Stimulated activated CD8-positive, alpha-beta memory T cell treated with anti-CD3 and anti-CD28 coated beads, Interleukin-4, amount 100 ng/mL, for 1 hour (primary cell): ENCODE measurements at places on chromosomes 3 and 15.
A peak's percentile ranks its signal among the peaks of the same experiment; 100 is the strongest.

DNA sequence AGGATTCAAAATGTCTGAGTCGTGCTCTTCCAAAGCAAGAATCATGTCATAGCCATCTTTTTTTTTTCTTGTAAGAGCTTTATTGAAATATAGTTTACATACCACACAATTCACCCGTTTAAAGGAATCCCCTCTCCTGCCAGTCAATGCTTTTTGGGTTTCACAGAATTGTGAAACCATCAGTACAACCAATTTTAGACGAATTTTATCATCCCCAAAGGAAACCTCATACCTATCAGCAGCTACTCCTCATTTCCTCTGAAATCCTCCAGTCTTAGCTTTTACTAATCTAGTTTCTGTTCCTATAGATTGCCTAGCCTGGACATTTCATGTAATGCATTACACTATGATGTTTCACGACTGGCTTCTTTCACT, 39.6 kb downstream of the ADIPOQ start:
- DNase-seq = no peak

- no peak for DNase-seq
These were observed 130.8 kb downstream of the ZNF621 start for GRCh38 chr3:40655551-40655950.

DNA sequence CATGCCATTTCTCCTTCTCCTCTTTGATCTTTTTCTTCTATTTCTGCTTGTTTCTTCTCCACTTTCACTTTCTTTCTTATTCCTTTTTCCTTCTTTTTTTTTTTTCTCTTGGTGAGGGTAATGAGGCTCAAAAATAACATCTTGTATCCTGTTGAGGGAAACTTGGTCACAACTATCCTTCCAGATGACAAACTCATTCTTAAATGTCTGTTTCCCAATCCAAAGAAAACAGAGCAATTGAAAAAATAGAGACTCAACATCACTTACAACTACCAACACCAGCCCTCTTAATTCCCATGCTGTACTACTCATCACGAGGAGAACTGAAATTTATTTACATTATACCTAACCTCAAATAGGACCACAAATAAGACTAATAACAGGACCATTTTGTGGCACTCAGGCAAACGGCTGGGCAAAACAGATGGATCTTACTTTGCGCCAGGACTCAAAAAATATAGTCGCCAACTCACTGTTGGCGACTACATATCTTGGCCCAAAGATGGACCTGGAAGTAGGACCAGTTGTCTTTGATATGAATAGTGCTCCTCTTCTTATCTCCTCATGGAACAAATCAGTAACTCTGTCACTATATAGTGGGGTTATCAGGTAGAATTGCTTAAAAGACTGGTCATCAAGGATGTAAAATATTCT, 343.9 kb downstream of the ZBTB20 start:
- no peak for DNase-seq

DNA sequence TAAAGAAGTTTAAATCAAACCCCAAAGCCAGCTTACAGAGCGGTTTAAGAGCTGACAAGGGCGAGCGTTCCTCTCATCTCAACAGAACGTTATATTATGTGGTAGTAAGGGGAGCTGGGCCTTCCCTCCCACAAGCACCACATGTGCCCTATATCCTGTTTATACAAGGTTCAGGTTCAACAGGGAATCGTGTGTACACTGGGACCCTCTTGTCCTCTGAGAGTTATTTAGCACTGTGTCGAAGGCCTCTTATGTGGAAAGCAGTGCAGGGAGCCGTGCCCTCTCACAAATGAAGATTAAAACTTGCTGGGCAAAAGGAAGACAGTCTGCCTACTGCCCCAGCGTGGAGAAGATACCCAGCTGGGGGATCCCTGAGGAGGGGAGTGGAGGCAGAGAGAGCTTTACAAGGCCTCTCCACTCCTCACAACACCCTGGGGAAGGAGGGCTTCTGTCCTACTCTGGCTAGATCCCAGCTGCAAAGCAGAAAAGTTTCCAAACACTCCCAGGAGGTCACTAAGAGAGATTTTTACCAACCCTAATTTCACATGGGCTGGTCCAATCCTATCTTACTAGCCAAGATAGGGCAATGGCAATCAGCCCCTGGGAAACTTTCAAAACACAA, 2.9 kb downstream of the TLE3 start:
- DNase-seq = no peak

GRCh38 chr15:95247071-95247984, 1016.0 kb downstream of the MCTP2 start:
- no peak for DNase-seq

- DNase-seq = no peak
These were observed 112.1 kb downstream of the TNIK start for GRCh38 chr3:171348121-171348520.

GRCh38 chr3:116302087-116302747, 143.1 kb downstream of the LSAMP start:
- DNase-seq = no peak

GRCh38 chr3:72907131-72907711, 19.4 kb downstream of the GXYLT2 start:
- no peak for DNase-seq

DNA sequence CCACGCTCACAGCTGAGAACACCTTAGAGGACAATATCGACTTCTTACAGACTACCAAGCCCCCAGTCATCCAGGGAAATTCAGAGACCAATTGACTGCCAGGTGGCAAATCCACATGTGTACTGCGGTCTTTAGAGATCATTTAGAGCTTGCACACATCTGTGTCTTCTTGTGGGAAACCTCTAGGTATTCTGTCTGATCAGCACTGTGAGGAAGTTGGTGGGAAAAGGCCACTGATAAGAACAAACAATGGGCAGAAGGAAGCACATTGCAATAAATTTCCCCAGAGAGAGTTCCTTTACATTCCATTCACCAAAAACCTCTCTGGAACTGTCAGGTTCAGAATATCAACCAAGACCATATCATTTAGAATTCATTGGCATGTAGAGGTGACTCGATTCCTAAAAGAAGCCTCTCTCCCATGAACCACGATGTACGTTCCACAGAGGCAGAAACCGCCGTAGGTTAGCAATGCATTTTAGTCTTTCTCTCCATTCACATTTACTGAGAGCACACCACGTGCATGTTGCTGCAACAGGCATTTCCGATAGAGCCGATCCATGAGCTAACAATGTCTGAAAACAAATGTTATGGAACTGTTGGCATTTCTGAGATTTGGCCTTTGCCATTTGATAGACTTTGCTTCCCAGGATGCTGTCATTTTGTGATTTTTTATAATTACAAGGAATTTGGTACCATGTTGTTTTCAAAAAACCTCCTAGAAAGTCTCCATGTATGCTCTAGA, 287.3 kb upstream of the TPRG1 start:
- DNase-seq = no peak

DNA sequence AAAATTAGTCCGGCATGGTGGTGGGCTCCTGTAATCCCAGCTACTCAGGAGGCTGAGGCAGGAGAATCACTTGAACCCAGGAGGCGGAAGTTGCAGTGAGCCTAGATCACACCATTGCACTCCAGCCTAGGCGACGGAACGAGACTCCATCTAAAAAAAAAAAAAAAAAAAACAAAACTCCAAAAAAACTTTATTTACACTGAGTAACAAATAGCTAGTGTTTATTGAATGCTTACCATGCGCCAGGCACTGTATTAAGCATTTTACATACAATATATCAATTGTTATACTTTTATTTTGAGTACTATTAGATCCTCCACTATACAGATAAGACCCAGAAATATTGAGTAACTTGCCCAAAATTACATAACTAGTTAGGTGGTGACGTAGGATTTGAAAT, 17.4 kb upstream of the ARIH1 start:
- no peak for DNase-seq

DNA sequence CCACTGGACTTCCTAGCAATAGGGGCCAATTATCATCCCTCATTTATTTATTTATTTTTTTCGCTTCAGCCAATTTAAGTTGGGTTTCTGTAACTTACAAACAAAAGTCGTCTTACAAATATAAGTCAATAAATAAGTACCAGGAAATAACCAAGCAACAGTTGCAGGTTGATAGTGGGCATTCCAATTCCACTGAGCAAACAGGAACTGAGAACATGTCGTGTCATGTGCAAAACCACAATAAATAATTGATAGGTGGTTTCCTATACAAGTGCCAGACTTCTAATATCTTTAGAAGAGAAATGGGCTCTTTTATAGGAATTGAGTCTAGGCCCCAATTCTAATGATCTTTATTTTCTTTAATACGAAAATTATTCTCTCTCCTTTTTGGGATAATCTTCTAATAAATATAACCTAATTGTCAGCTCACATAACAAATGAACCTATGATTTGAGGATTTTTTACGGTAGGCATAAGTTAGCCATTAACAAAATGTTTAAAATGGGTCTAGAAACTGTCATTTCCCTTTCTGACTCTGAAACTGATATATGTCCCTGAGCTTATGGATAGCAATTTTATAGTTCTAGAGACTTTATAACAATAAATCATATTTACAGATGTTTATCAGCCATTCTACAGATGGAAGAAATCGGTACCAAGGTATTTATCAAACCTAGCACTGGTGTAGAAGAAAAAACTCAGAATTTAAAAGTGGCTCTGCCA, 571.8 kb downstream of the FOXP1 start:
- no peak for DNase-seq

DNA sequence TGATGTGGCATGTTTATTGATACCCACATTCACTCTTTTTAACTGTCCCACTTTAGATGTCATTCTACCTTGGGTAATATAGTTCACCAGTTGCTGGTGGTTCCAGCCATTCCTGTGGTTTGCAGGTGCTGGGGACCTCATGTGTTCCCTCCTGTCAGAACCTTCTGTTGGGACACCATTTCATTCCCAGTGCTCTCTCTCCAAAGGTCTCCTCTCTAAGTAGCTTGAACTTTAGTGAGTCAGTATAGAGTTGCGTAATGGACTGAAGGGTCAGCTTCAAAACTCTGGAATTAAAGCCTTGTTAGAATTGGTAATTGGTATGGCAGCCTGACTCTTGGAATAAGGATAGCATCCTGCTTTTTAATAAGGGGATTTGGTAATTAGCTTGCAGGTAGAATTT, 108.5 kb downstream of the PLCL2 start:
- DNase-seq = no peak

DNA sequence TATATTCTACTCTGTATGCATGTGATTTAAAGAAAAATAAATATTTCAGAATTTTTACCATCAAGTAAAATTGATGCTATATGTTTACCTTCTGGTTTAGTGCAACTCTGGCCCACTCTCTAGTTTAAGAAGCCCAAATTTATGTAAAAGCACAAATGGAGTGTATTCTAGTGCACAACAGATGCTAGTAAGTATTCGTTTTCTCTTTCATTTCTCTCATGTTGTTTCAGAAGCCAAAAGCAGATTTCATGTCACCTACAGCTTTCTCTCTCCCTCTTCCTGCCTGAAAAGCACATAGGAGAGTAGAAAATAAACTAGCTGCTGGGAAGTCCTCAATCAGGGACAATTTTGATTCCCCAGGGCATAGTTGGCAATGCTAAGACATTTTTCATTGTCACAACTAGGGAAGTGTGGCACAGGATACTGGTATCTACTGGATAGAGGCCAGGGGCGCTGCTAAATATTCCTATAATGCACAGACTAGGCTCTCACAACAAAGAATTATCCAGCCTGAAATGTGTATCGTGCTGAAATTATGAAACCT, 147.4 kb upstream of the ARHGEF26 start:
- DNase-seq = no peak

GRCh38 chr3:30873671-30874070, 20.8 kb downstream of the GADL1 start:
- DNase-seq = no peak

DNA sequence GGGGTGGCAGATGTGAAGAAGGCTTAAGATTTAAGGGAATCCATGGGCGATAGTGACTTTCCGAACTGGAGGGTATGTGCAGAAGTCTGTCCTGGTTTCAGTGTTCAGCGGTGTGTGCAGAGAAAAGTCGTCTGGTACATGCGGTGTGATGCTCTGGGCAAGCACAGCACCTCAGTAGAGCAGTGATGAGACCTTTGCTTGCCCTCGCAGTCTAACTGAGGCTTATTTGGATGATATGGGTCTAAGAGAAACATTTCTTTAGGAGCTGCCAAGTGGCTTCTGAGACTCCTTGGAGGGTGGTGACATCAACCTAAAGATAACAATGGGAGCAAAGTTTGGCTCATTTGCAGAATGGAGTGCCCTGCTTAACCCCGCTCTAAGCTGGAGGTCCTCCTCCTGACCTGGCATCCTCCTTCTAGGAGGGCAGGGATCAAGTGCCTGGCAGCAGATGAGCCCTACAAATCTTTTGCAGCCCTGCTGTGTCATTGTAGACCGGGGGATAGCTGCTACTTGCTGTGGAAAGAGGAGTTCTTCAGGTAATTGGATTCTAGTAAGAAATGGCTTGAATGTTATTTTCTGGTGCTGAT, 228.1 kb upstream of the AZI2 start:
- DNase-seq = no peak

GRCh38 chr3:111210003-111210711, 138.5 kb downstream of the NECTIN3 start:
- no peak for DNase-seq

GRCh38 chr3:49165771-49166751, at the start of gene CCDC71:
CCDC71 (minus strand) TSS chr3:49166331; CDS start chr3:49164208, 2,123 bp downstream.
- DNase-seq = peak; percentile 35

DNA sequence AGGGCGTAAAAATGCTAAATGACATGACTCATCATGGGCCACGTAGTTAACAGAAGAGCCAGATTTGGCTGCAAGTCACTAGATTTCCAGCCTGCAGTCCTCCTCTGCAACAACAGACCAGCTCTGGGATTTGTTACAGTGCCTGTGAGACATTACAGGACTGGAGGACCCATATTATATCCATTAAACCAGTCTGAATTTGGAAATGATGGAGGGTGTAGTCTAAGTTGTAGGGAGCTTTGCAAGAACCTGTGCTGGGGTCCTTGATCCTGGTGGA, 10.8 kb downstream of the ZNF774 start:
- no peak for DNase-seq

GRCh38 chr15:32657198-32657883, 15.8 kb downstream of the SCG5 start:
- DNase-seq = no peak

- DNase-seq = no peak
These were observed 205.6 kb downstream of the IL20RB start for GRCh38 chr3:137163241-137163871.

DNA sequence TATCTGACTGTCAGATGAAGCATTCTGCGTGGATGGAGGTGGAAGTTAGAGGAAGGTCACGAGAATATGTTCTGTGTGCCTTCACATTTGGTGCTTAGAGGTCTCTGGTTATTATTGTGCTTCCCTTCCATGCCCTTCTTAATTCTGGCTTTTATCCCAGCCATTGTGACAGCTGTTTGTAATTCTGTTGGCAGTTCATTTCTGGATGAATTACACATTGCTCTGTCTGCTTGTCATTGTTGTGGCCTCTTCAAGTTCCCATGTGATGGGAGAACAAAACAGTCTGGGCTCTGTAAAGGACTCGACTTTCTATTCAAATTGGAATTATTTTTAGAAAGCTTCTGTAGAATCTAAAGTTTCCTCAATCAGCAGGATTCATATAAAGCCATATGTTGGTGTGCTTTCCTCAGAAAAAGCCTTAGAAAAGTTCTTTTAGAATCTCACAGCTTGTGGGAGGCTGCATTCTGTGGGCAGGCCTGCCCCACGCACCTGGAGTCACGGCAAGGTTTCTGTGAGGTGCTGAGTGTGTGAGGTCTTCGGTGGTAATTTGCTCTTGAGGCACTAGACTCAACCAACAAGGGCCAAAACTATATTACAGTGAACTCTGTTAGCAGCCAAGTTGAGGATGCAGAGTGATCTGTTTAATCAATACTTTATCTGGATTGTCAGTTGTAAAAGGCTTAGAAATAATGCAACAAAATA, 397.4 kb upstream of the AZI2 start:
- no peak for DNase-seq
